Stimulated activated CD8-positive, alpha-beta memory T cell treated with anti-CD3 and anti-CD28 coated beads, Interleukin-7, amount 100 ng/mL, for 24 hours (primary cell): ENCODE measurements at places on chromosomes 12 and 14.

DNA sequence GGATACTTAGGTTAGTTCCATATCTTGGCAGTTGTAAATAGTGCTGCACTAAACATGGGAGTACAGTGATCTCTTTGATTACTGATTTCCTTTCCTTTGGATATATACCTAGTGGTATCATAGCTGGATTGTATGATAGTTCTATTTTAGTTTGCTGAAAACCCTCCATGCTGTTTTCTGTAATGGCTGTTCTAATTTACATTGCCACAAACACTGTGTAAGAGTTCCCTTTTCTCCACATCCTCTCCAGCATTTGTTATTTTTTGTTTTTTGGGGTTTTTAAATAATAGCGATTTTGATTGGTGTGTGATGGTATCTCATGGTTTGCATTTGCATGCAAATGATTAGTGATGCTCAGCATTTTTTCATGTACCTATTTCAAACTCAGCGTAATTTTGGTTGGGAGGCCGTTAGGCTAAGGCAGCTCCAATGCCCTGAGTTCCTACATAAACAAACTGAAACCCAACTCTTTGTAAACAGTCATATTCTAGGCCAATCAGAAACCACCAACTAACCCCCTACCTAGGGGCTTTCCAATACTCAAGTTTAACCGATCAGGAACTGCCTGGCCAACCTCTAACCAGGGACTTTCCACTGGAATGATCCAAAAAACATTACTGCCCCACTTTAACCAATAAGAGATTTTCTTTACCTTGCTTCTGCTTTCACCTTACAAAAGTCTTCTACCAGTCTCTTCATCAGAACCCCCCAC lies 171.6 kb downstream of the FBXL14 start:
- no peak for DNase-seq

- DNase-seq: no peak
Observed at GRCh38 chr12:4441355-4442335, 4.0 kb downstream of the FGF6 start.

DNA sequence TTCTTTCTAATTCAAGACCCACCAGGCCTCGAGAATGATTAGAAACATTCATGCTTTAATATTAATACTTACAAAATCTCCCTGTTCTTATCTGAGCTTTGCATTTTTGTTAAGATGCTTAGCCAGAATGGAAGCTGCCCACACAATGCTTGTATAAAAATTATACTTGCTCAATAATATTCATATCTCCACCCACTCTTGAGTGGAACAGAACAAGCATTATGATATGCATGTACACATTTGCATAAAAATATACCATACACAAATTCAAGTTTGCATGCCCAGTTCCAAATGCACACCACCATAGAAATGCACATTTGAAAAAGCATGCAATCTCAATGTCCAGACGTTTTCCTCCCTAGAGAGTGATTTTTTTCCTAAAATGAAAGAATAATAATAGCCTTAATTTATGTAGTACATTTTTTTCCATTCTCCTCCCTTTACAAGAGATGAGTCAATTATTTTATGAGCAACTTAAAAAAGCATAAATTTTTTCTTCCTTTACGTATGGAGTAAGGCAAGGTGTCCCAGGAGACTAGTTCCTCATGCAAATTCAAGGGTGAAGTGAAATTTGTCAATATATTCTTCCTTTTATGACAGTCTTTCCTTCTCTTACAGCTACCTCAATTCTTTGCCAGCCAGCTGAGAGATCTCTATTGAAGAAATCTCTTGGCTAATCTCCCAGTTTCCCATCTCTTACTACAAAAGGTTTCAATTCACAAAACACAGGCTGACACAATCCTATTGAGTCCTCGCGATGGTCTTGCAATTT lies 313.1 kb upstream of the GARIN6 start:
- DNase-seq: no peak

- no peak for DNase-seq
Observed at GRCh38 chr14:95575840-95576473, 41.1 kb downstream of the GLRX5 start.

DNA sequence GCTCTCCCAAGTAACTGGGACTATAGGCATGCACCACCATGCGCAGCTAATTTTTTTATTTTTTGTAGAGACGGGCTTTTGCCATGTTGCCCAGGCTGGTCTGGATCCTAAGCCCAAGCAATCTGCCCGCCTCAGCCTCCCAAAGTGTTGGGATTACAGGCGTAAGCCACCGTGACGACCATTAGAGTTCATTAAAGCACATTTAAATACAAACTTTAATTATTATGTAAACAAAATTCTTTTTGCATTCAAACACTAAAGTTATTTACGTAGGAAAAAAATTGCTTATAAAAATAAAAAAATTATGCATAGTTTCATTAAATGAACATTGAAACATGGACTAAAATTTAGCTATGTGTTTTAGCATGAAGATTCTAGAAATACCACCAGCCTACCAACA lies 7.2 kb downstream of the RPAP3 start:
- DNase-seq: no peak

GRCh38 chr12:52212701-52213563 lies 20.1 kb upstream of the KRT7 start:
- no peak for DNase-seq
